ENCODE measurements at places on chromosomes 11 and 22.

GRCh38 chr11:61923166-61924063 is 6.0 kb upstream of the RAB3IL1 start:
- DNase-seq, result no peak

GRCh38 chr11:44483919-44484610 is 81.4 kb upstream of the CD82 start:
- DNase-seq, result no peak

DNA sequence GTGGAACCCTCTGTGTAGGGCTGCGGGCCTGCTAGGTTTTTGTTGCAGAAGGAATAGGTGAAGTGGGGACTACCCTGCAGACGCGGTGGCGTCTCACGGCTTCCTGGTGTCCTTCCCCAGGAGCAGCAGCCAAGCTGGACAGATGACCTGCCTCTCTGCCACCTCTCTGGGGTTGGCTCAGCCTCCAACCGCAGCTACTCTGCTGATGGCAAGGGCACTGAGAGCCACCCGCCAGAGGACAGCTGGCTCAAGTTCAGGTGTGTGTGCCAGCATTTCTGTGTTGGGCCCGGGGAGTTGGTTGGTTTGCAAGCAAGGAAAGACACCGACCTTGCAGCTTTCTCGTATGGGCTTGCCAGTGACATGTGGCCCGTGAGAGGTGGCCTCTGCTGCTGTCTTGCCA is 15.3 kb downstream of the TAB1 start:
- no peak for DNase-seq

- no peak for DNase-seq
Observed at GRCh38 chr11:94472916-94473799, 20.5 kb downstream of the MRE11 start.

DNA sequence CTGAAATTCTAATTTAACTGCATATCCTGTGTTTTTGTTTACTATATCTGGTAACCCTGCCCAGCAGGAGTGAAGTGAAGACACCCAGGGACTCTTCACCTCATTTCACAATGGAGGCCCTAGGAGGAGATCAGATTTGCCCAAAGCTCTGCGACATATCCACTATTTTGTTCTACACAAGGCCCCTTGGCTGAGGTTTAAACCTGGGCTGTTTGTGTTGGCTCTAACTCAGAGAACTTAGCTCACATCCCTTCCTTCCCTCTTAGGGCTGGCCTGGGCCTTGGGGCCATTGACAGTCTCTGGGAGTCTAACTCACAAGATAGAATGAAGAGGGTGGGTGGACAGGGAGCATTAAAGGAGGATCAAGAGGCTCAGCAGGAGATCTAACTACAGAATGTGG is 8.2 kb upstream of the PLA2G3 start:
- DNase-seq, result no peak

GRCh38 chr11:31986201-31986889 is 104.5 kb upstream of the RCN1 start:
- DNase-seq, result no peak

DNA sequence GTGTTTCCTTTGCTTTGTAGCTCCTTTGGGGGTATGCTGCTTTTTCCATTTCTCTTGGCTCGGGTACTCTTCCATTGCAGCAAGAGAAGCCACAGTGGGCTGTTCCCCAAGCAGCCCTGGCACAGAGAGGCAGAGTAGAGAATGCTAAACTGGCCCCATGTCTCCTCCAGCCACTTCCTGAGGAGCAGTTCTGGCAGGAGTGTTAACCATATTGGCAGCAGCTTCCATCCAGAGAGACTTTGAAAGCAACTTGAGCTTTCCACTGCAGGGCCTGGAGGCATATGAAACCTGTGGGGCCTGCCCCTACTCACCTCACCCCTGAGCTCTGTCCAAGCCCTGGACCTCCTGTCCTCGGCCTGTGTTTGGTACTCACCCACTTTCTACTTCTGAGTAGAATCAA is 61.8 kb downstream of the ALX4 start:
- no peak for DNase-seq

GRCh38 chr11:19951558-19952115 is 208.6 kb downstream of the DBX1 start:
- no peak for DNase-seq

DNA sequence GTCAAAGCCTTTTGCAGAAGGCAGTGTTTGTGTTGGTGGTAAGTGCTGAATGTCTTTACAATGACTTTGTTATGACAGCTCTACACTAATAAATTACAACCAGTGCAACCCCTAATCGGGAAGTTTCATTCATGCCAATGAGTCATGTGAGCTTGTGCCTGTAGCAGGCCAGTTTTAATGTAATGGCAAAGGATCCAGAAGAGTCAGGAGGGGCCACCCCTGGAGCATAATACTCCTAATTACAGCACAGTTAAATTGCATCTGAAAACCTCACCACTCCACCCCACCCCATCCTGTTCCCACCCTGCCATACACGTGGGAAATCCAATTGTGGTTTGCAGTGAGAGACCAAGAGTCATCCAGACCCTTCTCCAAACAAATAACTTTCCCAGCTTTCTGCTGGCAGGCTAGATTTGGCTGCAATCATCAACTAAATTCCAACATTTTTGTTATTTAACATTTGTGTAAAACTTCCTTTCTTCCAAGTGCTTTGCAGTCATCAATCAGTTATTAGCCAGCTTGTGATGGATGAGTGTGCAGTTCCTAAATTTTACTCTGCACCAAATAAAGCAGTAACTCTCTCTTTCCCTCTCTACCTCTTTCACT is 277.3 kb upstream of the FAT3 start:
- DNase-seq, result no peak

GRCh38 chr11:29527391-29527936 is 489.4 kb downstream of the KCNA4 start:
- no peak for DNase-seq

DNA sequence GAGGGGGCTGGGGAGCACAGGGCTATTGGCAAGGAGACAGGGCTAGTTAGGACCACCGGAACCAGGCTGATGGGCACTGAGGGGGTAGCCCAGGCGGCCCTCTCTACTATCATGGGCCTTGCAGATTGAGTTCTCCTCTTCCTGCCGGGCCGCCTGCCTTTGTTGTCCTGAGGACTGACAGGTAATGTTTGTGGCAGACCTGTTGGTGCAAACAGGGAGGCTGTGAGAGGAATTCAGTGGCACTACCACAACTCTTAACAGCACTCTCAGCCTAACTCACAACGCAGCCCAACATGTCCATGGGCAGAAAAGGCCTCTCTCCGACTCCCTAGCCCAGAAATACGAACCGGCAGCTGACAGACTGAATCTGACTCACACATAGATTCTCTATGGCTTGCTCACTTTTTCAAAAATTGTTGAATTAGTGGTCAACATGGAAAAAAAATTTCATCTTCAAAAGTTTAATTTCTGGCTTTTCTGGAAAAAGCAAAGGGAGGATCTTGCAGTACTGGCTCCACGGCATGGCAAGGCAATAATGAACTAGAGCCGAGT is 11.4 kb downstream of the KCNJ5 start:
- no peak for DNase-seq

GRCh38 chr22:33564683-33565082 is 355.6 kb downstream of the LARGE1 start:
- DNase-seq, result no peak

Measured in activated CD4-positive, alpha-beta T cell treated with anti-CD3 and anti-CD28 coated beads, Interleukin-2, amount 50 U/mL, for 24 hours (primary cell).